Right renal pelvis (tissue), 4 donors: ENCODE measurements at places on chromosomes 12 and 14.

GRCh38 chr12:130469552-130469951 lies 131.9 kb downstream of the PIWIL1 start:
- no peak for DNase-seq

GRCh38 chr12:86213012-86213411 lies 43.2 kb downstream of the MGAT4C start:
- DNase-seq: no peak

DNA sequence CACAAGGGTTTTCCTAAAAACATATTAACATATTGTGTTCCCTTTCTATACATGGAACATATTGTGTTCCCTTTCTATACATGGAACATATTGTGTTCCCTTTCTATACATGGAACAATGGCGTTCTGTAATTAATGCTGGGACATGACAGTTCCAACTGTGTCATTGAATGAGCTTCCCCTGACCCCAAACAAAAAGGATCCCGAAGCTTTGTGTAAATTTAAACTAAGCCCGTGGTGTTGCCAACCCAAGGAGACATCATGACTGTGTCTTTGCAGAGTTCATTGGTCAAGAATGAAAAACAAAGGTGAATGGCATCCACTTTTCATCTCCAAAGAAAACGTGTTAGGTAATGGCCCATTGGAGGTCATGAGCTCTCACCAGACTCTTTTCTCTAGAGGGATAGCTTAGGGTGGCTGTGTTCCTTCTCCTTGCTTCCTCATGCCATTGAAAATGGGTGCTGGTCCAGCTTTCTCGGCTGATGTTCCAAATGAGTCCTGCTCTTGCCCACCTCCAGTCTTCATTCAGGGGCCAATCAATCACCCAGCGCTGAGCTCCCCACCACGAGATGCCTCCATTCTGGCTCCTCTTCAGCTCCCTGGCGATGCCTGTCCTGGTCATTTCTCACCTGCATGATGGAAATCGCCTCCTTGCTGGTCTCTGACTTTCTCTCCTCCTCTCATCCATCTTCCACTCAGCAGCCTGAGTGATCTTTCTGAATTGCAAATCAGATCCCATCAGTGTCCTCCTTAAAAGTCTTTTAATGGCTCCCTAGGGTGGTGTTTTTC lies 156.1 kb downstream of the VRK1 start:
- DNase-seq: no peak

DNA sequence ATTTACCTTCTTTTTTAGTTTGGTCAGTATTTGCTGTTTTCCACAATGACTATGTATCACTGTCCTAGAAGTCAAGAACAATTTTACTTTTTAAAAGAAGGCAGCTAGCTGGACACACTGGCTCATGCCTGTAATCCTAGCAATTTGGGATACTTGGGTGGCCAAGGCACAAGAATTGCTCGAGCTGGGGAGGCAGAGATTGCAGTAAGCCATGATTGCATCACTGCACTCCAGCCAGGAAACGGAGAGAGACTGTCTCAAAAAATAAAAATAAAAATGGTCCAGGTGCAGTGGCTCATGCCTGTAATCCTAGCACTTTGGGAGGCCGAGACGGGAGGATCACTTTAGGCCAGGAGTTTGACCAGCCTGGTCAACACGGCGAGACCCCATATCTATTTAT lies 28.3 kb downstream of the MDM1 start:
- no peak for DNase-seq

GRCh38 chr12:29593001-29593400 lies 95.5 kb upstream of the OVCH1 start:
- DNase-seq: no peak

DNA sequence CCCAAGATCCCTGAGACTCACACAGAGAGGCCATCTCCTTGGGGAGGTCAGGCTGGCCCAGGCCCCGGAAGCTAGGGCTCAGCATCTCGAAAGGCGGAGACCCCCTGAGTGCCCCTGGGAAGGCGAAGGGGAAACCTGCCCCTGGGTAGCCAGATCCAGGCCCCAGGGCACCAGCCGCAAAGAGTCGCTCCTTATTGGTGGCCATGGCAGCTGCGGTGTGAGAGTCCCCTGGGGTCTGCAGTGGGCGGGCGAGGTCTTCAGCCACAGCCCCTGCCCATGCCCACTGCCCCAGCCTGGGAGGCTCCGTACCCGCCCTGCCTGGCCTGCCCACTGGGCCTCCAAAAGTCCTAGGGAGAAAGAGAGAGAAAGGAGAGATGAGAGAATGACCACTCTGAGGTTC lies 4.7 kb downstream of the RARG start:
- no peak for DNase-seq

DNA sequence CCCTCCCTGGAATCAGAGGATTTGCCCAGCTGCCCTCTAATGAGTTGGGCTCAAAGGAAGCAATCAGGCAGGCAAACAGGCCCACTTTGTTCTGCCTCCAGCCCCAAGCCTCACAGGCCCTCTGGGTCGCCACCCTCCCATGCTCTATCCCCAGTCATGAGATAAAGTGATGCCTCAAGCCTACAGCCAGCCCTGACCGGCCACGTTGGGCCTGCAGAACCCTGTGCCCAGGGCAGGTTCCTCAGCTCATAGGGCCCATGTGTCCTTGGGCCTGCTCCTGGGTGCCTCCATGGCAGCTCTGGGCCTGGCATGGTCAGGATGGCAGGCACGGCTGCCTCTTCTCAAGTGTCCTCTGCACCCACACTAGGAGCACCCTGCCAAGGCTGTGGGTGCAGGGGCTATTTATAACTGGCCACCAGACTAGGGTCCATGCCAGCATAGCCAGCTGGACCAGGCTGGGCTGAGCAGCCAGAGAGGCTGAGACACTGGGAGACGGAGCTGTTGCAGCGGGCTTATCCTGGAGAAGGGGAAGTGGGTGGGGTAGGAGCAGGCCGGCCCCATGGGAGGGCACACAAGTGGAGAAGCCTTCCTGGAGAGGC lies 20.2 kb downstream of the HDAC7 start:
- no peak for DNase-seq

DNA sequence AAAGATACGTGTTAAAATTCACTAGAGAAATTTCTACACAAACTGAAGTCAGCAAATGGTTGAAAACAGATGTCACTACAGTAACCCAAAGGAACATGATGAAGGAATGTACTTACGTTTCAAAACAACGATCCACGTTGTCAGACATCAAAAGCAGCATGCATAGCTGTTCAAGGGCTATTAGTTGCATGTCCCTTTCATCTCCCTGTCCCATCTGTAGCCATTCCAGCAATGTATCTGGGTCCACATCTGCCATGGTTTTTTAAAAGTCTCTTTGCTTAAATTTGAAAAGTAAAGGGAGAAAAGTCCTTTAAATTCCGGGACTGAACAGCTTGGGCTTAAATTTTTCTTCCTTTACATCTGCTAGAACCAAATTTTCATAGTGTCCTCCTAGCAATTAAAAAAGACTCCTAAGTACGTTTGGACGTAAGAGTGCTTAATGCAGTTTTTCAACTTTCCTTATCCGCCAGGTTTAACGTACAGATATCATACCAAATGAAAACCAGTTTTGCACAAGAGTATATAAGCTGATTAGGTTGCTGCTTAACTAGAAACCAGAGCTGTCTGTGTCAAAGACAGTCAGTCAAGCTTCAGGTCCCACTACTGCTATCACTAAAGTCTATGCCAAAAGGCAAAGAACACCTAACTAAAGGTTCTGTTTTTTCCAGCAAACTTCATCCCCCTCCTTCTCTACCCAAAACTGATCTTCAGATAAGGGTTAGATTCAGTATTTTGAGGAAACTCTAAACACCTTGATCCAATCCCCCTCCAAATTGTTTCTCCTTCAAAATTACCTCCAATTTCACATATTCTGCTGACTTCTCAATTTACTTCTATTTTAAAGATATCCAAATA lies 1.7 kb downstream of the HECTD1 start:
- DNase-seq: no peak

- DNase-seq: no peak
Measured at GRCh38 chr12:104653730-104654664, 197.2 kb downstream of the CHST11 start.

GRCh38 chr12:25904442-25904841 lies 54.0 kb upstream of the RASSF8 start:
- DNase-seq: no peak

DNA sequence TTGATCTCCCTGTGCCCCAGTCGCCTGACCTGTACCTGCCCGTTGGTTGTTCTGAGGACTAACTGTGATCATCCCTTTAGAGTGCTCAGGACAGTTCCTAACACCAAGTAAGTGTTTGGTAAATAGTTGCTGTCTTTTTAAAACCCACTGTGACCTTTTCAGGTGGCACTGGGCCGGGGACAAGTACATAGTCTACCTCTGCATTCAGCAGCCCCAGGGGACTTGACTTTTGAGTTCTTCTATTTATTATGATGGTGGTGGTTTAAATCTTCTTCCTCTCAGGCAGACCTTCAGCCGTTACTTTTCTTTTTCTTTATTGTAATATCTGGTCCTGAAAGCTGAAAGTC lies 38.8 kb downstream of the EVL start:
- DNase-seq: no peak
